Hindlimb muscle (tissue), 1 donor: ENCODE measurements at places on chromosomes 12 and 14.

DNA sequence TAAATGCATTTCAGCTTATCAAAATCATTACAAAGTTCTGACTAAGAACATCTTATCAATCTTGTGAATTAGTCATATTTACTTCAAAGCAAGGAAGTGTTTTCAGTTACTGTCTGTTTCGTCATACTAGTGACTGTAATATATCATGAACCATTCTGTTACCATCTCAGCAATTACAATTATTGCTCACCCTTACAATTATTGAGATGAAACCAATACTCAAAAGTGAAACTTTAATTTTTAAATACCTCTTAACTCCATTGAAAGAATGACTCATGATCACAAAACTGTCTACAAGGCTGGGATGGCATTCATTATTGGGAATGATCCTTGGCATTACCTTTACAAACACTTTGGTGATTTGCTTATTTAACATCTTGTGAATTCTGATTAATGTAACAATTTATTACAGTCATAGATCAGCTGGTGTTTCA lies 90.3 kb downstream of the RPS6KA5 start:
- DNase-seq = no peak

- no peak for DNase-seq
These were observed 24.1 kb upstream of the PLEKHA5 start for GRCh38 chr12:19105463-19105862.

DNA sequence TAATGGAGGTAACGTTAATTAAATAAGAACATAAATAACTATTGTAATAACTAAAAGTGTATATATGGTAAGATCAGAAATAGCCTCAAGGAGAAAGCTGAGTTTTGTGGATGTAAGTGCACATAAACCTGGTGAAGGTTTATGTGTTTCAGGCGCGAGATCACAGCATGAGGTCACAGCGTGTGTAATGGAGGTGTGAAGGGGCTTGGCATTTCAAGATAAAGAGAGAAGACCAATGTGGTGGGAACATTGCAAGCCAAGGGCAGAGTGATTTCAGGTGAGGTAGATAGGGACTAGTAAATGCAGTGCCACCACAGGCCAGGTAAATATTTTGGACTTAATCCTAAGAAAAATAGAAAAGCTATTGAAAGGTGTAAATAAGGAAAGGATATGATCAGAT lies 21.7 kb upstream of the KICS2 start:
- no peak for DNase-seq

- DNase-seq = no peak
These were observed 21.0 kb downstream of the CHST11 start for GRCh38 chr12:104477510-104478390.

GRCh38 chr14:59868021-59868420 lies 2.6 kb downstream of the RTN1 start:
- no peak for DNase-seq

DNA sequence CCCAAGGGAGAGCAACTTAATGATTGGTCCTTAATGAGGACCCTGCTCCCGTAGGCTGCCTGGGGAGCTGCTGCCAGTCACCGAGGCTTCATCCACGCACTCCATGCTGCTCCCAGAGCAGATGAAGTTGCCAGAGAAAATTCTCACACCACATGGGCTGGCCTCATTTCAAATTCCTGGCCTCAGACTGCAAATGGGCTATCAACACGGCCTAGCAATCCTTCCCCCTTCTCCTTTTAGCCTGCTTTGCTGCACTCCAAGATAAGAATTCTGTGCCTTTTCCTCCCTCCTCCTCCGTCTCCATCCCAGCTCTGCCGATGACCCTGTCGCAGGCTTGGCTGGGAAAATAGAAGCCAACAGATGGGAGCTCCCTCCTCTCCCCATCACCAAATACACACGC lies 10.8 kb upstream of the DGLUCY start:
- no peak for DNase-seq

DNA sequence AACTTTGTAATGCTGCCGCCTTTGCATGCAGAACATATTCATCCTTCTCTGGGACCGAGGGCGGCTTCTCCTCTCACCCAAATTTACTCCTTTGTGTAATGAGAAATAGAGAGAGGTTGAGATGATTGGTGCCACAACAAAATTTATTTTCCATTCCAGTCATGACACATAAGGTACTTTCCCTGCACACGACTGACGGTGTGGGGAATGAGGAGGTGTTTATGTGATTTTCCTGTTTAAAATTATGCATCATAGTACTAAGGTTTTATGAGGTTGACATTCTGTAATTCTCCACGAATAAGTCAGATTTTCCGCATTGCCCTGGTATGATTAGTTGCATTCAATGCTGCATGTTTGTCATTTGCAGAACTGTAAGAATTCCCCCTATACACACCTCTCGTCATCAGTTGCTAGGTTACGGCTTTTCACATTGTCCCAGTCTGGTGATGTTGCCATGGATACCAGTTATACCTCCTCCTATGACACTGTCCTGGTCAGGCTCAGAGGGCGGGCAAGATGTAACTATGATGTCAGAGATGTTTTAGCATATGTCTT lies 23.1 kb downstream of the BICDL1 start:
- no peak for DNase-seq
